Activated gamma-delta T cell (primary cell): ENCODE measurements at places on chromosomes 12 and 14.

DNA sequence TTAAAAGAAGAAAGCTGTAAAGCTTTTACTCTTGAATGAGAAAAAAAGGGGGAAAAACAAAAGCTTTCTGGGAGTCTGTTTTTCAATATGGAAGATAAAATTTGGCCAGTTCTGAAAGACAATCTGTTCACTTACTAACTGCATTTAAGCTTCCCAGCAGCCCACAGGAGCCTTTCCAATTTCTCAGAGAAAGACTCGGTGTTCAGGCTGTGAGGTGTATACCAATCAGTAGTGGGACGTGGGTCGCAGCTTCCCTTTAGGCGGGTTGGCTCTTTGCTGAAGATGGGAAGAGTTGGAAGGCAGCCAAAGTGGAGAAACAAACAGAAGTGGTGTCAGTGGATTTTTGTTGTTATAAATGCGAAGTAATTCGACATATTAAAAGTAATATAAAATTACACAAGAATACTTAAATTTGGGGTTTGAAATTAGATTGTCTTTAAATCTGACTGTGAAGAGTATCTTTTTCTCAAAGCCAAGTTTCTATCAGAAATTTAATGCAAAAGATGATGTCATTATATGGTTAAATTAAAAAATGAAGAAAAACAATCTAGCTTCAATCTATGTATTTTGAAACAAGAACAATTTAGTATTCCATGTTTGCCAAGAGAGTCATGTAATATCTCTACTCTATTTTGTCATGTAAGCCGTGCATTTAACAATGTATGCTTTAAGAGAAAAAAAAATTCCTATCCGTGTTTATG is 590.2 kb upstream of the ATXN7L3B start:
- DNase-seq = no peak

DNA sequence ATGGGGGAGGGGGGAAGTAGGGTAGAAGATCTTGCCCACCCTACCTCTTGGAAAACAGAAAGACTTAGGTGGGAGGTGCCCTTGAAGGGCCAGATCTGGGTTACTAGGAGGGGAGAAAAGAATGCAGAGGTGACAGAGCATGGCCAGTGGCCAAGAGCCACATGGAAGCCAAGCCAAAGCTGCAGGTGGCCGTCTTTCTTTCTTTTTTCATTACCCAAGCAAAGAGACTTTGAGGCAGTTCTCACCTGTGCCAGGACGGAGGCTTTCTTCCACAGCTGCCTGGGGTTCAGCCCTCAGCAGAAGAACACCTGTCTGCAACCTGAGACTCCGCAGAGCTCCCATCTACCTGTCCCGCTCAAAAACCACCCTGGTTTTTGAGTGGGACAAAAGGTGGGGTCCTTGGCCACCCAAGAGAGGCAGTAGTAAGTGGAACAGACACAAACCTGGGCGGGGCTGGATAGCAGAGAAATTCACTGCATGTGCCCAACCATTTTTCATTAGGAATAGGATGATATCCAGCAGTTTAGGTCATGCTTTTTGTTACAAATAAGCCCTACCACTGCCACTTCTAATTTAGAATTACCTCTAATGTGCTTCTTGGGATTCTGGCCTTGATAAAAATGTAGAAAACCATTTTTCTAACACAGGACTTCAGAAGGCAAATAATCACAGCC is 116.5 kb downstream of the DYRK2 start:
- no peak for DNase-seq

GRCh38 chr12:69570000-69570516 is 15.2 kb upstream of the CCT2 start:
- DNase-seq = no peak

- DNase-seq = no peak
These were observed 10.0 kb upstream of the TEX22 start for GRCh38 chr14:105388110-105388951.

GRCh38 chr12:132465269-132466190 is 24.4 kb upstream of the FBRSL1 start:
- no peak for DNase-seq

DNA sequence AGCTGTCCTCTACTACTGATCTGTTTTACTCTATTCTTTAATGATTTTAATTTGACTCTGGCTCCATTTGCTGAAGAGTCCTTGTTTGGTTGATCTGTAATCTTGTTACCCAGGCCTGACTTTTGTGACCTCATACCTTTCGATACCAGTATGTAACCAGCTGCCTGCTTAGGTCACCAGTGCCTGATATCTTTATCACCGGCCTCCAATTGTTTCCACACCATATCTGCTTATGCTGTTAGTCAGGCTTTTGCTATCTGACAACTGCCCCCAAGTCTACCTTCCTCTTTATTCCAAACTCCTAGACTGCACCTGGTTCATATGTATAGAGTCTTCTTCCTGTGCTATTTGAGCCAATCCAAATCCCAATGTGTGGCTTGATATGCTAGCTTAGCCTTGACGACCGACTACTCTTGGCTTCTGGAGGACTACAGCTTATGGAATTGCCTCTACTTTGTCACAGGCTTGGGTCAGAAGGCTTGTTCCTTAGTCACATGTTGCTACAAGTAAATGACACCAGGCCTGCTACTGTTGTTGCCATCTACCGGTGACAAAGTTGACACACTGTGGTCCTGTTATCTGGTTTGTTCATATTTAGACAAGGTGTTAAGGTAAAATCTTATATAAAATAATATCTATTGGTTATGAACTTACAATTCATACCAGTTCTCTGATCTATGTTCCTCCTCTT is 193.9 kb downstream of the TRHDE start:
- no peak for DNase-seq

- DNase-seq = no peak
These were observed 165.0 kb downstream of the GRIN2B start for GRCh38 chr12:13816394-13816793.

- DNase-seq = no peak
These were observed 26.0 kb downstream of the WBP11 start for GRCh38 chr12:14777271-14777670.

DNA sequence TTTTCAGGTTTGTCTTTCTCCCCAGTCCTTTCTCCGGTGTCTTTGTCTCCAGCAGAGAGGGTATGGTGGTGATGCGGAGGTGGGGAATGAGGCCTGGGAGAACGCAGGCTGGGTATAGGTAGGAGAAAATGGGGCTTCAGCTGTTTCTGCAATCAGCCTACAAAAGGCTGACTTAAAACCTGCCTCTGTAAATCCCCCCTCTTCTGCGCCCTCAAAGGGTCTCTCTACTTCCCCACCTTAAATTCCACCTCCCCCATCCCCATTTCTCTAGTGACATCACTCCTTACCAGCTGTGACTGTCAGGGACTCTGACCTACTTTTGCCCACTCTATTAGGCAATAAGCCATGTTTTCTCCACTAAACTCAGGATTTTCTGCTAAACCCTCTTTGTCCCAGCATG is 8.1 kb upstream of the RIMKLB start:
- DNase-seq = no peak

DNA sequence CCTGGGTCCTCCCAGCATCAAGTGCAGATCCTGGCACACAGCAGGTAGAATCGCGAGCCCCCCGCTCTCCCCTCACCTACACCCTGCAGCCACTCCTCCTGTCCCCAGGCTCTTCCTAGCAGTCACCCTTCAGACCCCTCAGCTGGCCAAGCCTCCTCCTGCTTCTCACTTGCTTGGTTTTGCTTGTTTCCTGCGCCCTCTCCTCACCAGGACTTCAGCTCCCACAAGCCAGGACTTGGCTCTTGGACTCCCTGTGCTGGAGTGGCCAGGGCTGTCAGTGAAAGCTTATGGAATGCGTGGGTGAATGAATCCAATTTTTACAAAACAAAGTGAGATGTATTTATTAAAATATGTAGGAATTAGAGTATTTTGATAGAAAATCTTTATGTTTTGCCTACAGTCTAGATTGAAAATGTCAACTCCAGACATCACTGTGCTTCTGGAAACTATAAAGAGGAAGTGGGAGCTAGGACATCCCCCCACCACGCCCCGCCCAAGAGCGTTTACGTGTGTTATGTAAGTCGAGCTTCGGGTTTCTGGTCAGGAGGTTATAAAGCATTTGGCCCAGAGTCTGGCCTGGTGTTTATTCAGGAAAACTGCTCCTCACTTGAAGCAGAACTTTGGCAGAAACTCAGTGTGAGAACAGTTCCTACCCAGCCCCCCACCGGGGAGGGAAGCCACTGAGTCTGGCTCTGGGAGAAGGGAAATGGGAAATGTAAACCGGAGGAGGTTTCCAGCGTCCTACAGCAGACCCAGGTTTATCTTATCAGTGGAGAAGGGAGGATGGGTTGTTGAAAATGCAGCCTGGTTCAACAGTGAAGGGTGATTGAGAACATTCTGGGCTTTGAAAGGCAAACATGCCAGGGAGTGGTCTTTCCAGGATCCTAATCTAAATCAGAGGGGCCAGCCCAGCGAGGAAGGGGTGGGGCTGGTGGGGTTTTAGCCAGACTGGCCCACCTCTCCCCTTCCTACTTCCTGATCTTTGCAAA is 8.8 kb downstream of the ALDH2 start:
- DNase-seq = no peak

DNA sequence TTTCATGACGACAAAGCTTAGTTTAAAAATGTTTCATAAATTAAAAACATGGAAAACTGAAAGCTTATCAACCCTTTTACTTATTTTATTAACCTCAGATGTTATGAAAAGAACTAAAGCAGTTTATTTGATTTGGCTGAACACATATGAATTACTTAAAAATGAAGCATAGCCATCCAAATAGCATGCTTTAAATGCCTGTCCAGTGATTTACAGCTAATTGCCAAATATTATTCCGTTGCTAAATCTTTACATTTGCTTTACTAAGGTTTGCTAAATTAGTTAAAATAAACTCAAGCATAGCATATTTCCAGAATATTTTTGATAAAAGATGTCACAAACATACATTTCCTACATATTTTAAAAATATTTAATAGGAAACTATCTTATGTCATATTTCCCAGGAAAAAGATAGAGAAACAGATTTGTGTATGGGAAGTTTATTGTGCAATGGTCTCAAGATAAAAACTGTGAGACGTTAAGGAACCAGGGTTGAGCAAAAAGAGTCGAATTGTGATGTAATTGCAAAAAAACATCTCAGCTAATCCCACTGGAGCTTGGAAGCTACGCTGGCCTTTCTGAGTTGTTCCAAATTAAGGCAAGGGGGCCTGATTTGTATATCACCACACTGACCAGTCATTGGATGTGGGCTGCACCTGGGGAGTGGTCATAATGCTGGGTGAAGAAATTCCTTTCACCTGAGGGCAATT is 25.8 kb downstream of the GPR135 start:
- no peak for DNase-seq

GRCh38 chr12:97716356-97716755 is 253.8 kb downstream of the RMST start:
- no peak for DNase-seq

DNA sequence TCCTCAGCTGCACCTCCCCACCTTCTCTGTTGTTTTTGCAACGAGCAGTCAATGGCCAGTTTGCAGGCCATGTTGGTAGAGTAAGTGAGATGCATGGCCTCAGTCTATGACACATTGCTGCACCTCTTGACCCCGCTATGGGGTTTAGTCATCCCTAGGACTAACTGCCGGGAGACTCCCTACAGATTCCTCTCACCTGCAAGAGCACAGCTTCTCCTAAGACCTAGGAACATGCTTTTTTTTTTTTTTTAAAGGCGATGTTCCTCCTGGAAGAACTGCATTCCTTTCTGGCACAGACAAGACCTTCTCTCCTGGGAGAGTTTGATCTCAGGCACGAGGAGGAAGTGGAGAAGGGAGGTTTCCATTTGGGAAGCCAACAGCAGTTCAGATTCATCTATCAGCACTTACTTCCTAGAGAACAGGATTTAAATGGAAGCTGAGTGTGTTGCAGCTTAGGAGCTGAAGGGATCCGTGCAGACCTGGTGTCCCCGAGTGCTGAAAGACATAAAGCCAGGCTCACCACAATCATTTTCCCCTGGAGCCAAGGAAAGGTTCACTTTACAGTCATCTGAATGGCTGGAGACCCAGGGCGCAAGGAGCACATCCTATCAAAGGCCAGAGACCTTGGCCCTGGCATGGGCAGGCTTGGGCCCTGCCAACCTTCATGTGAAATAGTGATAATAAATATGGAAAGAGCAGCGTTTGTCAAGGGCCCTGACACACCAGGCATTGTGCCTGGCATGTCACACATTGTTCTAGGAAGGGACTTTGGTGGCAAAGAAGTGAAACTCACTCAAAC is 104.1 kb downstream of the LGMN start:
- DNase-seq = no peak

- DNase-seq = no peak
These were observed 935 bp downstream of the TBC1D30 start for GRCh38 chr12:64825143-64826021.

DNA sequence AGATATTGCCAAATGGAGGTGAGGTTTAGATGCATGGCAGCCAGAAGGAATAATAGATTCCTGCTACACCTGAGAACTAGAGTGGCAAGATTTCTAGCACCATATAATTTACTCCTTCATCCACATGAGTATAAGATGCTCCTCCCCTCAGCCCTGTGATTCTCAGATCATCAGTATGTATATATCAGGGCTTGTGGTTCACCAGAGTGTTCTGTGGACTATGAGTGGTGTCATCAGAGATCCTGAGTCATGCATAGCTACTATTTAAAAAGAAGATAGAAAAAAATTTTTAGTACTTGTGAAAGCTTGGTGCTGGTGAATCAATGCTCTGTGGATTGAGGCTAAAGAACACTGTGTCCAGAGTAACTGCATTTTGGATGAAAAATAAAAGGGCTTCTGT is 285.9 kb downstream of the BMP4 start:
- no peak for DNase-seq

GRCh38 chr14:22715186-22715812 is 51.2 kb upstream of the OXA1L start:
- no peak for DNase-seq

- DNase-seq = no peak
These were observed 696.6 kb downstream of the DIO2 start for GRCh38 chr14:79514700-79515099.

DNA sequence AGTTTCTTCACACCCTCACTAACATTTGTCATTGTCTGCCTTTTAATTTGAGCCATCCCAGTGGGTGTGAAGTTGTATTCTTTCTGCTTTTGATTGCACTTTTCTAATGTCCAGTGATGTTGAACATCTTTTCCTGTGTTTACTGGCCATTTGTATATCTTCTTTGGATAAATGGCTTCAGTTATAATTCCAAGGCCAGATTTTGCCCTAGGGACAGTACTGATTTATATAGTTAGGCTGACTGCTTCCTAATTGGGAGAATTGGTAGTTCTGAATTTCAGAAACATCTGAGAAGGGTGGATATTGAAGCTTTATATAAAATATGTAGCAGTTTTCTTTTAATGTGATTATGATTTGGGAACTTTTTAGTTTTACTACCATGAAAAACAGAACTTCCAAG is 97.4 kb downstream of the BORCS5 start:
- no peak for DNase-seq

GRCh38 chr12:113184098-113184899 is 979 bp downstream of the DDX54 start:
- no peak for DNase-seq

- DNase-seq = no peak
These were observed 1364.0 kb upstream of the SEL1L start for GRCh38 chr14:82897469-82898308.
